Stimulated activated effector memory CD8-positive, alpha-beta T cell treated with anti-CD3 and anti-CD28 coated beads, Interleukin-12 subunit alpha, Interleukin-12 subunit beta, amount 100 ng/mL, for 72 hours (primary cell): ENCODE measurements at places on chromosomes 5 and 9.

DNA sequence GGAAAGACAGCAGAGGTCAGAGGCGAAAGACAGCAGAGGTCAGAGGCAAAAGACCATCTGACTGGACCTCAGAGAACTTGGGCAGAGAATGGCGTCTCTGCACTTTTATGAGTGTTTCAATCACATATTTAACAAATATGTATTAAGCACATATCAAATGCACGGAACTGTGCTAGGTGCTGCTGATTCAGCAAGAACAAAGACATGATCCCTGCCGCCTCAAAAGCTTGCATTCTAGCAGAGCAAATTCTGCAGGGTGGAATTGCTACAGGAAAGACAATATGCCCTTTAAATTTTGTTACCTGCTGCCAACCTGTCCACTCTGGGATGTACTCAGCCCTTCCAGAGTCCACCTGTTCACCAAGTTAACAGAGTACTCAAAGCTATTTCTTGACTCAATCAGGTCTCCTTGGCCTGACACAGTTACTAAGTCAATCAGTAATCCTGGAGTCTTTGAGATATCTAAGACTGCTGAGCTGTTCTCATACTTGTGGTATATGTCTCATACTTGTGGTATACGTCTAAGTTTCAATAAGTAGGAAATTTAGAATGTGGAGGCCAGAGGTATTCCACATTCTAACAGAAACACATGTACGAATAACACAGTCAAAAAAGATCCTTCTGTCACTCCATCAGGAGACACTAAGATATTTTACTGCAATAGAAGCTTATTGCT lies 131.8 kb downstream of the GNAQ start:
- no peak for DNase-seq

DNA sequence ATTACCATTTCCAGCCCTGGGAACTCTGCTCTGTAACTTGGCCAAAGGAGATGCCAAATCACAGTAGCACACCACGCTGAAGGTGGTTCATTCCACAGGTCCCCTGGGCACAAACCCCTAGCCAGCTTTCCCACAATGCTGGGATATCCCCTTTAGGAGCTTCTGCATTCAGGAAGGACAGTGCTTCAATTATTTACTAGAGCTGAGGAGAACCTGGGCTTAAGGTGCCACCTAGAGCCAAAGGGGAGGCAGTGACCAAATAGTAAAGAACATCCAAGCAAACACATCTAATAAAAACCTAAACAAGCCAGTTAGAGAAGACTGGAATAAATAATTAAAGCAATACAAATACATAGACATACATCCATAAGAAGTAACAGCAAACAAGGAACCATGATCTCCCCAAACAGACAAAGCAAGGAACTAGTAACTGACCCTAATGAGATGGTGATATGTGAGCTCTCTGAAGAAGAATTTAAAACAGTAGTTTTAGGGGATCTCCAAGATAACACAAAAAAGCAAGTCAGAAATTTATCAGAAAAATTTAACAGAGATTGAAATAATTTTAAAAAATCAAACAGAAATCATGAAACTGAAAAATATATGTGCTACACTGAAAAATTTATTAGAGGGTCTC lies 14.6 kb downstream of the KIF4B start:
- no peak for DNase-seq

DNA sequence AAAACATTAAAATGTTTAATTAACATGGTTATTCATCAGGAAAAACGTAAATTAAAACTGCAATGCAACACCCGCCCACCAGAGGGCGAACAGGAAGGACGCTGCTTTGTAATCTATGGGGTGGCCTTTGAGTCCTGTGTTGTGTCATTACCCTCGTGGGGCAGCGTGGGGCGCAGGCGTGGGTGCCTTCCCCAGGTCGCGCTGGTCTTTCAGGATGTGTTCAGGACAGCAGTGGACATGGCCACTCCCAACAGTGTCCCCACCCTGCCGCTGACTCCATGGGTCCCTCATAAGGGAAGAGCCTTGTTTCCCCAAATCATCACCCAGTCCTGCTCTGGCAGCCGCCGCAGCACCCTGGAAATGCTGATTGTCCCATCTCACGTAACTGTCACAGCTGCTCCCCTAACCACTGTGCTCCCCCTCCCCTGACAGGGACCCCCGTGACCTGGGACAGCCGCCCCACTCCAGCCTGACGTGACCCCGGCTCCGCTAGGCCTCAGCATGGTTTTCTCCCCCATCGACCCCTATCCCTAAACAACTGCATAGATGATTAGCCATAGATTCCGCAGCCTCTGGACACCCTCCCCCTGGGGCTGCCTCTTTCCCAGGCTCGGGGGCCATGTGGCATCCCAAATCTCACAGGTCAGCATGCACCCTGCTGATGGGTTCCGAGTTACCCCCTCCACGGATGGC lies 36.4 kb downstream of the GLT6D1 start:
- peak; percentile 84 for DNase-seq

- DNase-seq = no peak
These were observed 6.4 kb downstream of the NOP16 start for GRCh38 chr5:176381979-176382378.

- no peak for DNase-seq
These were observed 27.3 kb downstream of the PPARGC1B start for GRCh38 chr5:149757197-149757947.

- no peak for DNase-seq
These were observed 123.7 kb downstream of the RANBP17 start for GRCh38 chr5:170985486-170985885.

- DNase-seq = no peak
These were observed 6.5 kb downstream of the GLT6D1 start for GRCh38 chr9:135632841-135633240.

DNA sequence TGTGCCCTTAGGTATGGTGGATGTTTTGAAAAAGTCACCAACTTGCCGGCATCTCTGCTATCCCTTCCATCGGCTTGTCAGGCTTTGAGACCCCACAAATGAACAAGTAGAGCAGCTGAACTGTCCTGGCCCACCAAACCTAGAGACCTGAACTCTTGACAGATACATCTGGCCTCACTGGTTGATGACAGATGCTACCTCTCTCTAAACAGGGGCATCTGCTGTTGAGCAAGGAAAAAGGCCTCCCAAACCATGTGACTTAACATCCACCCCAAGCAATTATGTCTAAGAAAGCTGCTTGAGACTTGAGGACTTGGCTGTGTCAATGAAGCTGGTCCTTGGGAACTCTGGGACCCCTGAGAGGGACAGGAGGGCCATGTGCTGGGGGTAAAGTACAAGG lies 2.3 kb downstream of the CCNI2 start:
- DNase-seq = peak; percentile 48

DNA sequence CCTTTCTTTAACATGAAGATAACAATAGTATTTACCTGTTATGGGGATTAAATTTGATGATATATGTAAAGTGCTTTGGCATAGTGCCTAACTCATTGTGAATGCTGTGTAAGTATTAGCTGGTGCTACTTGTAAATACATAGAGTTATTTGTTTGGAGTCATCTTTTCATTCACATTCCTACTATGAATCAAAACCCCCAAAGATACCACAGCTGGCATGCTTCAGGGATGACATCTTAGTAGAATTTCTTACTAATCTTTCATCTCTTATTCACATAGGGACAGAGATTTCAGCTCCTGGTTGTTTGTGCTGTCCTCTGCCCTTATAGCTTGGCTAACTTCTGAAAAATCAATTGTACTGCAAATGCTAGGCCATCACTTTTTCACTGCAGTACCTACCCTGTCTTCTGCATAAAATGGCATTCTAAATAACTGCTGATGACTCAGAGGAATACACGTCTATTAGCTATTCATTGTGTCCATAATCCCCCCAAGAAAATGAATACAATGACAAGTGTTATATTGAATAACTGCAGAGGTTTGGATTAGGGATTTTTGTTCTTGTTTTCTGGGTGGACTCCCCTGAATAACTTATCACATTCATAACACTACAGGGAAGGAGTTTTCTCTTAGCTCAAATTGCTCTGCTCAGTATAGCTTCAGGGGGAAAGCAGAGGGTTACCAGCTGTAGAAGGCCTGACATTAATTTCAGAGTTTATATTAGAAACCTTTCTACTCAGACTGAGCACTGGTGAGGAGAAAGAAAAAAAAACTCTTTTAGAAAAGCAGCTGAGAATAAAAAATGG lies 192.2 kb upstream of the C9orf72 start:
- DNase-seq = no peak

GRCh38 chr9:136075881-136076678 lies 19.0 kb downstream of the NACC2 start:
- no peak for DNase-seq

DNA sequence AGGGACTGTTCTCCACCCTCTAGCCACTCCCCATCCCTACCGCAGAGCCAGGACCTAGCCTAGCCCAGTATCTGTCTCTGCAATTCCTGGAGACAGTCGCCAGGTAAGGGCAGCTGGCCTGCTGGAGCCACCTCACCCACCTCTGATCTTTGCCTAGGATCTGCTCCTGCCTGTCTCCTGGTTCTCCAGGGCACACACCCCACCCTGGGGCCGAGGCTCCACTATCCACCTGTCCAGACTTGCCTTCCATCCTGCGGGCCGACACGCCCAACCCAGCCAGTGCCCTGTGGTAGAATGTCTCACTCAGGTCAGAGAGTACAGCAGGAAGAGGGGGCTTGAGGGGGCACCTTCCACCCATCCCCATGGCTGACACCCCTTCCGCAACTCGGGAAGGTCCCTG lies 15.7 kb upstream of the AQP7 start:
- DNase-seq = no peak

DNA sequence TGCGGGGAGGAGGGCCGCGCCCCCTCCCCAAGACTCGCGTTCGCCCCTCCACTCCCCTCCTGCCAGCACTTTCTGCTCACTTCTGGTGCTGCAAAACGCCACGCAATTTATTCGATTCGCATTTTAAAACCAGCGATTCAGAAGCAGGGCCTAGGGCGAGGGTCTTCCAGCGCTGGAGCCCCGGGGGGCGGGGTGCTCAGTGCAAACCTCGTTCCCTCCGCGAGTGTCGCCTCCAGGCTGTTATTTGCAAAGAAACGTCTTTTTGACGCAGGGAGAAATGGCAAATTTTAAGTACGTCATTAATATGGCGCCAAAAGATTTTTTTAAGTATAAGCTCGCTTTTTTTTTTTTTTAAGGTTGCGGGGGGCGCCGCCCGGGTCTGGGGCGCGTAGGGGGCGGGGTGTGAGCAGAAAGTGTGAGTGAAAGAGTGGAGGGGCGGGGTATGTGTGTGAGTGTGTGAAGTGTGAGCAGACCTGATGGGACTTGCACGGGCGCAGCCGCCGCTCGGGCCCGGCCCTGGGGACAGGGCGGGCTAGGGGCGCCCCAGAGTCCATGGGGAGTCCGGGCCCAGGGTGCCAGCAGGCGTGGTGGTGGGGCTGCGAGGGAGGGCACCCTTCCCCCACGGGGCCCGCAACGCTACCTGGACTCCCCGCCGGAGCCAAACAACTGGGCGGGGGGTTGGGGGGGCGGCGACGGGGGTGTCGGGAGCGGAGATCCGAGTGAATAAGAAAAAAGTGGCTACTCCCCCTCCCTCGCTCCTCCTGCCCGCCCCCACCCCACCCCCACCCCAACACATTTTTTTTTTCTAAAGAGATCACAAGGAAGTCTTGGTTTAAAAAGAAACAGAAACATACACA lies at the start of gene JADE2:
Gene JADE2, plus strand, starts transcription at position 845 of the 857 bp plus-strand sequence. CDS start 10,188 bp downstream, outside the sequence.
- DNase-seq = peak; percentile 88

GRCh38 chr9:124716808-124717207 lies 54.3 kb downstream of the NR6A1 start:
- no peak for DNase-seq

GRCh38 chr9:120677965-120678364 lies 36.3 kb downstream of the MEGF9 start:
- no peak for DNase-seq

DNA sequence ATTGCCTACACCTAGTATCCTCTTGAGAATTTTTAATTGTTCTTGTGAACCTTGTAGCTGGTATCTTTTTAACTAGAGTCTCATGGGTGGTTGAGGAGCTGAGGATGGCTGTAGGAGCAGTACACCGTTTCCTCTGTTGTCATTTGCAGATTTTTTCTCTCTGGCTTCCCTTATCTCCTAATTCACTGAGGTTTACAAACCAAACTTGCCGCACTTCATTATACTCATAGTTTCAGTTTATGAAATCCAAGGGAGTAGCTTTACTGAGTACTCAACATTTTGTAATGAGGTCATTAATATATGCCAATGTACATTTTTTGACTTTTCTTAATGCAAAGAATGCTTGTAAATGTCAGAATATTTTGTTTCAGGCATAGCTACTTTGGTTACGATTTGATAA lies 154.2 kb downstream of the CCDC171 start:
- DNase-seq = no peak

- no peak for DNase-seq
These were observed 478.3 kb downstream of the DMRT2 start for GRCh38 chr9:1528456-1528855.

DNA sequence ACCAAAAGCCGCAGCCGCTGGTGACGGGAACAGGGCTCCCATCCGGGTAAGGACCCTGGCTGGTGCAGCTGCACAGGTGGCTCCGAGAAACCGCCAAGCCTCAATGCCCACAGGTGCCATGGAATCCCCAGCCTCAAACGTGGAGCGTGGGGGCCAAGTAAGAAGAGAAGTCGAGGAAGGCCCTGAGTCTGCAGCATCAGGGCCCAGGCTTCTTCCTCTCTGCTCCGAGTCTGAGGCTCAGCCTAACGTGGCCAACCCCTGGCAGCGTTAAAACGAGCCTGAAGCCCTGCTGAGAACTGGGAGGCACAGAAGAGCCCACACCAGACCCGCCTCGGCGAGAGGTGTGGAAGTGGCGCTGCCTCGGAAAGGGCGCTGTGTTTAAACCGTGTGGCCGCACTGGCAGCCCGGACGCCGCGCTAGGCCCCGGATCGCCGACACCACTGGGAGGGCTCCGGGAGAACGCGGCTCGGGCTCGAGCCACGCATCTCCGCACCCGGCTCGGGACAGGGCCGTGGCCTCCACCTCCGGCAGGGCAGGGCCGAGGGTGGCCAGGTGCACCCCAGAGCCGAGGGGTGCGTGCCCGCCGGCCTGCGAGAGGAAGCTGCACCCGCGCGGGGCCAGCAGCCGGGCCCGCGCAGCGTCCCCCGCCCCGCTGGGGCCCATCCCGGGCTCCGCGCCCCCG lies 730 bp downstream of the ZMYND19 start:
- DNase-seq = no peak
